ENCODE measurements at places on chromosomes 11 and 22.

DNA sequence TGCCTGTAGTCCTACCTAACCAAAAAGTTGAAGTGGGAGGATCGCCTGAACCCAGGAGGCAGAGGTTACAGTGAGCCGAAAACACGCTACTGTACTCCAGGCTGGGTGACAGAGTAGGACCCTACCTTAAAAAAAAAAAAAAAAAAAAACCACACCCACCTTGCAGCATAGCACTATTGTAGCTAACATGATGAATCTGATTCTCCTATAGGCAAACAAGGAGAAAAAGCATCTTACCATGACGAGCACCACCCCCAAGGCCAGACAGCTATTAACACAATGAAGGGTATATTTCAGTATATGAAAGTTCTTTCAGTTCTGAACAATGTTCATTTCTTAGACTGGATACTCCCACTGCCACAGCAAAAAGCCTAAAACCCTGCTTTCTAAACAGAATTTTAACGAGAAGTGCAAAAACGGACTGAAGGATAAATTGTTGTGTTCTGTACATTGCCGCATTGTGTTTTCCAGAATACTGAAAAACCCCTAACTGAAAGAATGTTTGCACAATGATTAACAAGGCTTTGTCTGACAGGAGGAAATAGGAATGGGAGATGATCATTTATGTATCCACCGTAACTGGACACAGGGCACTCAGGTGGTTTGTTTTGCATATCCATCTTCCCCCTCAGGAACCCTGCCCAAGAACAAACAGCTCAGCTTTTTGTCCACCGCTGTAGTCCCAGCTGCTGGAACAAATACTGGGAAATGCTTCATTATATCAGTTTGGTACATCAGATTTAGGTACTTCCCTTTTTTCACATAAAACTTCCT is 8.9 kb downstream of the PISD start:
- no peak for DNase-seq

GRCh38 chr11:103070142-103070541 is 21.8 kb downstream of the DCUN1D5 start:
- no peak for DNase-seq

GRCh38 chr22:27870234-27871191 is 48.5 kb downstream of the PITPNB start:
- no peak for DNase-seq

DNA sequence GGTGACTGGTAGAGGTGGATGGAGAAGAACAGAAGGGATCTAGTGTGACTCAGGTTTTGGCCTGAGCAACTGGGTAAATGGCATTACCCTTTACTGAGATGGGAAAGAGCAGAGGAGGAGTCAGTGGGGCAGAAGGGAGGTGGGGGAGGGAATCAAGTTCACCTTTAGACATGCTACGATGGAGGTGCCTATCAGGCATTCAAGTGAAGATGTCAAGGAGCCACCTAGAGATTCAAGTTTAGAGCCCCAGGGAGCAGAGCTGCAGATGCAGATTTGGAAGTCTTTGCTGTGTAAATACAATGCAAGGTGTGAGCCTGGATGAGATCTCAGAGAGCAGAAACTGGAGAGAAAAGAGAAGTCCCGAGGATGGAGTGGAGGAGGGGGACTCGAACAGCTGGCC is 979 bp upstream of the MOGAT2 start:
- DNase-seq: no peak

- DNase-seq: no peak
Observed at GRCh38 chr11:112829971-112830654, 131.1 kb upstream of the NCAM1 start.

- no peak for DNase-seq
Observed at GRCh38 chr11:4006946-4007680, 87.5 kb upstream of the RRM1 start.

- DNase-seq: no peak
Observed at GRCh38 chr11:79538775-79539174, 97.9 kb upstream of the TENM4 start.

DNA sequence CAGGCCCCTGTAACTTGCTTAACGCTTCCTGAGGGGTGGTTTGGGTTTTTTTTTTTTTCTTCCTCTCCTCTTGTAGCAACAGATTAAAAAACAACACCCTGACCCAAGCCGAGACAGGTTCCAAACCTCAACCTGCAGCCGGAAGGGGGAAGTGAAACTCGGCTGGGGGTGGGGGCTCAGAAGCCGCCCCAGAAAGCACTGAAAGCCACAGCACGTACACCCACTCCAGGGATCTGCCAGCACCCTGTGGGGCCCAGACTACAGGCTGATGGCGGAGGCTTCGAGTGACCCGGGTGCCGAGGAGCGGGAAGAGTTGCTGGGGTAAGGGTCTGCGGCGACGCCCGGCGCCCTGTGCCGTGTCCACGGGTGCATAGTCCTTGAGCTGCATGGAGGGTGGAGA is at the start of gene LSP1:
Gene LSP1 (plus strand): TSS at position 208 of the 400 bp plus-strand sequence. CDS start 61 bp downstream, at position 269.
- peak; percentile 59 for DNase-seq

DNA sequence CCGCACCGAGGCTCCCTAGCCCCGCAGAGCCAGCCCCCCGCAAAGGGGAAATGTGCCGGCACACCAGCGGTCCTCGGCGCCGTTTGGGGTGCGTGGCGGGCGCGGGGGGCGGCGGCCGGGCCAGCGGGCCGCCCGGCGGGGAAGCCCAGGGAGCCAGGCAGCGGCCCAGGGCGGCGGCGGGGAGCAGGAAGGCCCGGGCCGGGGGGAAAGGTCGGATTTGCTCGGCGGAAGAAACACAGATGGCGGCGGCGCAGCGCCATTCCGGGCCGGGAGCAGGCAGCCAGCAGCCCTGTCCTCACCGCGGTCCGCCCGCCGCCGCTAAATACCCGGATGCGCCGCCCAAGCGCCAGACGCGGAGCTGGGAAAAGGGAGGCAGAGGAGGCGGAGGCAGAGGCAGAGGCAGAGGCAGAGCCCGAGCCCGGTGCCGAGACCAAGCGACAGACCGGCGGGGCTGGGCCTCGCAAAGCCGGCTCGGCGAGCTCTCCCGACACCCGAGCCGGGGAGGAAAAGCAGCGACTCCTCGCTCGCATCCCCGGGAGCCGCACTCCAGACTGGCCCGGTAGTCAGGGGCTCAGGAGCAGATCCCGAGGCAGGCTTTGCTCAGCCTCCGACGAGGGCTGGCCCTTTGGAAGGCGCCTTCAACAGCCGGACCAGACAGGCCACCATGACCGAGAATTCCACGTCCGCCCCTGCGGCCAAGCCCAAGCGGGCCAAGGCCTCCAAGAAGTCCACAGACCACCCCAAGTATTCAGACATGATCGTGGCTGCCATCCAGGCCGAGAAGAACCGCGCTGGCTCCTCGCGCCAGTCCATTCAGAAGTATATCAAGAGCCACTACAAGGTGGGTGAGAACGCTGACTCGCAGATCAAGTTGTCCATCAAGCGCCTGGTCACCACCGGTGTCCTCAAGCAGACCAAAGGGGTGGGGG is 2.6 kb upstream of the GCAT start:
- peak; percentile 52 for DNase-seq

GRCh38 chr11:16881766-16882165 is 132.4 kb downstream of the PLEKHA7 start:
- no peak for DNase-seq

DNA sequence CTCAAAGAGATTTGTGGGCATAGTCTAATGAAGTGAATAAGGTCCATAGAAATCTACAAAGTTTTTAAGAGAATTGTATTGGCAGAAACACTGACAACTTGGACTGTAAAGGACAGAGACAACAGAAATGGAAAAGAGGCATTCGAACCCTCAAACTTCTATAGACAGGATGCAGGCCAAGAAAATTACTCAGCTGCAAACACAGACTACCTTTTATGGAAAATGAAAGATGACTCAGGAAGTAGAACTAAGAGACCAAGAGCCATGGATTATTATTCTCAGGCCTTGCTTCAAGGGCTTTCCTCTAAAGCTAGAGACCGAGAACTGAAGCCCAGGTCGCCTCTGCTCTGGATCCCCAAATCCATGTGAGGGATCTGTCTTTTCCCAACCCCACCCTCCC is 3.8 kb upstream of the PELI3 start:
- no peak for DNase-seq

- DNase-seq: no peak
Observed at GRCh38 chr11:124717421-124717785, 22.3 kb upstream of the NRGN start.

DNA sequence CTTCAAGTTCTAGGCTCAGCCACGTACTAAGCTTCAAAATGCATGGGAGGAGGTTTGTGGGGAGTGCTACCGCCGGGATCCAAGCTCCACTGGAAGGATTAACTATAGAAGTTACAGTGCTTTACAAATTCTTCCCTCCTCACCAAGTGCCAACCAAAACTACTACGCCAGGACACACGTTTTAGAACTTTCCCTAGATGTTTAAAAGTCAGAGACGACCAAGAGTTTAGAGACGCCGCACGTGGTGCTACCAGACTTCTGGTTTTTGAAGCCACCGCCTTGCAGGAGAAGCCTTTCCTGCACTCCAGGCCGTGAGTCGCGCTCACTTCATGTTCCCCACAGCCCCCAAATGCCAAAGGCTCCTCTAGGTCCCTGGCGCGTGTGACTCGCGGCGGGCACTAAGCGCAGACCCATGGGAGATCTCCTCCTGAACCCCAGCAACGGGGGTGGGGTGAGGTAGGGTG is 734 bp downstream of the SNU13 start:
- no peak for DNase-seq

DNA sequence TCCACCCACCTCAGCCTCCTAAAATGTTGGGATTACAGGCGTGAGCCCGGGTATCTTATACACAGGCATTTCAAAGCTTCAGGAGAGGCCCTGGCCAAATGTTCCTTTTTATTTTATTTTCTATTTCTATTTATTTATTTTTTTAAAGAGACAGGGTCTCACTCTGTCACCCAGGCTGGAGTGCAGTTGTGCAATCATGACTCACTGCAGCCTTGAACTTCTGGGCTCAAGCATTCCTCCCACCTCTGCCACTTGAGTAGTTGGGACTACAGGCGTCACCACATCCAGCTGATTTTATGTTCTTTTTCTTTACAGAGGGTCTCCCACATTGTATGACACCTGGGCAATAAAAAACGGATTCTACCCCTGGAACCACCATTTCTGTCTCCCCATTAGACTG is 71.2 kb downstream of the FBXO7 start:
- no peak for DNase-seq

DNA sequence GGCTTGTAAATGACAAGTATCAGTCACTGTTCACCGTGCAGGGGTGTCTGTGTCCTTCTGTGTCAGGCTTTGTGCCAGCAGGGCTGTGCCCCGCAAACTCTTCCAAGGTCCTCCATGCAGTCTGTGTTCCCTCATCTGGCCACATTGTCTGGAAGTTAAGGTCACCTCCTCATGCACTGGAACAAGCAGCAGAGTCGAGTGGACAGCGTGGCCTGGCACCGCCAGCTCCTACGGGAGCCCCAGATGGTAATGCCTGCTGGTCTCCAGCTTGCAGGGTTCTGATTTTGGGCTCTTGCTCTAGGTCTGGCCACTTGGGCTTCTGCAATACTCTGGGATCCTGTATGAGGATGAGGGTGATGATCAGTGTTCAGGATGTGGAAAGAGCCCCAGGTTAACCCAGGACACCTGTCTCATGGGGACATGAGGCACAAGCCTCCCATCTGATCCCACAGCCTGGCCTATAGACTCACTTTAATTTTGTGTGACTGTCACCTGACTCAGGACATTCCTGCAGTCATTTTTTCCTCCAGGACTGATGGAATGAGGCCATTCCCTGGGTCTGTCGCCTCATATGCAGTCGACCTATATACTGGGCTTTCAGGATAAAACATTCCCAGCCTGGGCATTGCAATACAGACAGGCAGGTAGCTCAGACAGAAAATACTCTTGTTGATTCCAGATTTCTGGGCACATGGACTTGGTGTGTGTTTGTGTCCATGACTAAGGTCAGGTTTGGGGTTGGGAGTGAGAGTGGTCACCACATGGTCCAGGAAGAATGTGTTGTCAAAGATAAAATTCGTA is 106.3 kb upstream of the TOP3B start:
- DNase-seq: no peak

DNA sequence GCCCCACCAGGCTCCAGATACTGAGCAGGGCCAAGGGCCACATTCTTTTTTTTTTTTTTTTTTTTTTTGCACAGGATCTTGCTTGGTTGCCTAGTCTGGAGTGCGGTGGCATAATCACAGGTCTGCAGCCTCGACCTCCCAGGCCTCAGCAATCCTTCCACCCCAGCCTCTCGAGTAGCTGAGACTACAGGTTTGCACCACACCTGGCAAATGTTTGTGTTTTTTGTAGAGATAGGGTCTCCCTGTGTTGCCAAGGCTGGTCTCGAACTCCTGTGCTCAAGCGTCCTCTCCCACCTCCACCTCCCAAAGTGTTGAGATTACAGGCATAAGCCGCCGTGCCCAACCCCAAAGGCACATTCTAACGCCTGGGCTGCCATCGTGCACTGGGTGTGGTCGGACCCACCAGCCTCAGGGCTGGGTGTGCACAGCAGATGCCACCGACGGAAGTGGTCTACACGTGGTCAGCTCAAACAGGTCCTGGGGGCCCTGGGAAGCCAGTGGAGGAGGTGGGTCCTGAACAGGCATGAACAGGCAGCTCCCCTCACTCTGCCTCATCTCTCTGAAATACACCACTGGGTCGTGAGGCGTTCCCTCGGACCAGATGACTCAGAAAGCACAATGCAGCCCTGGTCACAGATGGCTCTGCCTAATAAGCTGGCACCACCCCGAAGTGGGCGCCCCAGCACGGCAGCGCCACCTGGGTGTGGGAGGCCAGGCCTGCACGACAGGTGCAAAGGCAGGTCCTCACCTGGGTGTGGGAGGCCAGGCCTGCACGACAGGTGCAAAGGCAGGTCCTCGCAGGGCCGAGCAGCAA is 5.1 kb upstream of the B4GALNT4 start:
- DNase-seq: no peak

DNA sequence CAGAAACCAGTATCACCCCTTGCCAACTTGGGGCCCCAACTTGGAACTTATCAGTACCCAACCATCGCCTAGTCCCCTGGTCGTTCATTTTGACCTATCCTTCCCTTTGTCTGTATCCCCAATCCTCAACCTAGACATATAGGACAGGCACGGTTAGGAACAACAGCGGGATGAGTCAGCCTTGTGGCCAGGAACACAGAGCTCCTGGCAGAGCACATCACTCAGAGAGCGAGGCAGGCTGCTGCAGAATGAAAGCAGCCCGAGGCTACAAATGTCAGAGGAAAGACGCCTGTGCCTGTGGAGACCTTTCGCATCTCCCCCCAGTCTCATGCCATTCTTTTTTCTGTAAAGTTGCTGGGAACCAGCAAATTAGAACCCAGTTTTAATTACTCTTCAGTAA is 14.6 kb downstream of the DKK3 start:
- DNase-seq: no peak

DNA sequence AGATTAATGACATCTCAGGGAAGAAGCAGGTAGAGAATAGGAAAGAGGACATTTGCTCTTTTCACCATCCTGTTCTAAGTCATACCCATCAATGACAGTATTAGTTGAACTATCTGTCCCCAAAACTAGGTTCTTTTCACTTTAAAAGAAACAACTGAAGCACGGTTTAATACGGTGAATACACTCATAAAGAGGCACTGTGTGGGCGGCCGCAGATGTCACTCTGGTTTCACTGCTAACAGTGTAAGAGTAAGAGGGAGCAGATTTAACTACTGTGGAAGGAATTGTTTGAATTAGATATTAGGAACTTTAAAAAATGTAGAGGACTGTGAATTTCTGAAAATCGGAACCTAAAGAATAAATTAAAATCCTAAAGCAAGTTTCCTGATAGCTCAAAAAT is 49.5 kb downstream of the VSIG10L2 start:
- DNase-seq: no peak

GRCh38 chr22:44136112-44136511 is 44.6 kb upstream of the PARVG start:
- DNase-seq: no peak

Measured in activated naive CD4-positive, alpha-beta T cell (primary cell).